ENCODE measurements at places on chromosomes 7 and 10. TPM values are rescaled to one million over a fixed set of nuclear protein-coding genes. Genes with fewer than 3 reads are reported as not detected.

The MACC1 gene
- 0.92 TPM for total RNA-seq

The TMEM213 gene
- not detected for total RNA-seq

The PAX4 gene
- total RNA-seq = not detected

The CTAGE6 gene
- 0.28 TPM for total RNA-seq

All from smooth muscle cell of bladder (primary cell).